ENCODE measurements at places on chromosomes 5 and 9.
A peak's percentile ranks its signal among the peaks of the same experiment; 100 is the strongest.

DNA sequence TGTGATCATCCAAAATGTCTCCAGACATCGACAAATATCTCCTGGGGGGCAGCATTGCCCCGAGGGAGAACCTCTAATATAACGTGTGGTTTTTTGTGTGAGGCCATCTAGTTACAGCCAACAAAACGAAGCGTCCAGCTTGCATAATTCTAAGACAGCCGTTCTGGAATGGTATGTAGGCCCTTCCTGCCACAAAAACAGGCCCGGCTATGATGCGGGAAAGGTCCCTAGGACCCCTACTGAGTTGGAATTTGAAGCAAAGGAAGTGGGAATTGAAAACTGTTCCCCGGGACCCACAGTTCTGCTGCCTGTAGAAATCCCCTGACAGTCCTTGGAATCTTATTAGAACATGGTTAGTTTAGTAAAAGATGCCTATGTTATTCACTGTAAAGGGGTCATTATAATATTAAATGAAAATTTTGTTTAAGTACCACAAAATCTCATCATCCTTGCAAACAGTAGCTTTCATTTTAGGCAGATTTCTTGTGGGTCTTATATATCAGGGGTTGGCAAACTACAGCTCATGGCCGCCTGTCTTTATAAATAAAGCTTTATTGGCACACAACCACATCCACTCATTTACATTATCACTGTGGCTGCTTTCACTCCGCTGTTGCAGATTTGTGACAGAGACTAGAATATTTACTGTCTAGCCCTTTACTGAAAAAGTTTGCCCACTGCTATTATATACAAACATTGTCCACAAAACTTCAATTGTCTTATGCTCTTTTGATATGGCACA lies 70.7 kb downstream of the MSX2 start:
- DNase-seq, result no peak

GRCh38 chr5:95760273-95761191 lies 29.4 kb downstream of the RHOBTB3 start:
- peak; percentile 92 for DNase-seq

- peak; percentile 43 for DNase-seq
These were observed 948 bp upstream of the FAM53C start for GRCh38 chr5:138336952-138337684.

GRCh38 chr9:134502809-134503211 lies 138.8 kb upstream of the COL5A1 start:
- DNase-seq, result peak; percentile 97

GRCh38 chr5:96373381-96373733 lies 59.7 kb downstream of the PCSK1 start:
- DNase-seq, result no peak

DNA sequence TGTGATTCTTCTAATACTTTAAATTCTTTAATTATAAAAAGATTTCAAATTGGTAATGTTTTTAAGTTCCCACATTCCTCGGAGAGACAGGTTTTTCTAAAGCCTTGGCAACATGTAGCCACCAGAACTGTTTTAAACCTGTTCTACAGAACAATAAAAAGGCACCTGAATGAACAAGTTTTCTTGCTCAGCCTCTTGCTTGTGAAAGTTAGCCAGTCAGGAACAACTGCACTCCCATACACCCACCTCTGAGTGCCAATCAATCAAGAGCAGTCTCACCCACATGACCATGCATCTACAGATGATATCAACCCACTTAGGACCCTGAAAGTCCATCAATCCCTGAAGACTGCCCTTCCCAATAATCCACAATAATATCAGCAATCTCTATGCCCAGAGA lies 62.3 kb downstream of the AP3B1 start:
- DNase-seq, result no peak

DNA sequence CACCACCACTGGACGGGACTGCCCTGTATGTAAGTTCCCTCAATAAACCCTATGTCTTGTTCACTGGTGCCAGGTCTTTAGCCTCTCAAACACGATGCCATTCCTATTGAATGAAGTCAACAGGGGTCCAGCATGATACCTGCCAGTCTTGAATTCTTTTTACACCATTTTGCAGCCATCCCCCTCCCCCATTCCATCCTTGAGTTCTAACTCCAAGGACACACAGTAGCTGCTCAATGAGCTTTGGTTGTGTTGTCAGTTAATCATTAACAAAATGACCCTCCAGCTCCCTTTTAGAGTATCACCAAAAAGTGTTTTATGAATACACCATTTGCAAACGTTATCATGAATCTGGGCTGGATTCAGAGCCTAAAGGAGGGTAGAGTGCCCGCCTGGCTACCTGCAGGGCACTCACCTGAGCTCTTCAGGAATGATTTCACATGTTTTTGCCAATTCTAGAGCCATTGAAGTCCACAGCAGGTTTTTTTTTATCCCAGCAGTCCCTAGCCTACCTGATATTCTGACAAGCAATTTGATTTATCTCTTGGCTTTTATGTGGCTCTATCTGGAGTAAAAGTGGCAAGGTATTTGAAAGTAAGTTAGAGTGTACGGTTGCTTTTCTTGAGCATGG lies 271.8 kb downstream of the SMARCA2 start:
- no peak for DNase-seq

- peak; percentile 37 for DNase-seq
These were observed 172.3 kb downstream of the GNA14 start for GRCh38 chr9:77475641-77476473.

DNA sequence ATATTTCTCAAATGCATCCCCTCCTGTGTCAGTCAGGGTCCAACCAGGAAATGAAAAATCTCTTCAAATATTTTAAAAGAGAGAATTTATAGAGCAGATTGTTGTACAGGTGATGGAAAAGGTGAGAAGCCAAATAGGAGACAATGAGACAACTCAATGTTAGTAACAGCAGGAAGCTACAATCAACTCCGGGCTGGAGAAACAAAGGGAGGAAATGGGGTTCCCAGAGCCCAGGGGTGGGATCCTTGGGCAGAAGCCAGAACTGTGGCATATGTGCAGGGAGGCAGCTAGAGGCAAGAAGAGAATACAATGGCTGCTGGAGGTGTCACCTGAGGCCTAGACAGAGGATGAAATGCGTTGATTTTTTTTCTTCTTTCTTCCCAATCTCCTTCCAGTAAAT lies 361.8 kb upstream of the ACTBL2 start:
- no peak for DNase-seq

DNA sequence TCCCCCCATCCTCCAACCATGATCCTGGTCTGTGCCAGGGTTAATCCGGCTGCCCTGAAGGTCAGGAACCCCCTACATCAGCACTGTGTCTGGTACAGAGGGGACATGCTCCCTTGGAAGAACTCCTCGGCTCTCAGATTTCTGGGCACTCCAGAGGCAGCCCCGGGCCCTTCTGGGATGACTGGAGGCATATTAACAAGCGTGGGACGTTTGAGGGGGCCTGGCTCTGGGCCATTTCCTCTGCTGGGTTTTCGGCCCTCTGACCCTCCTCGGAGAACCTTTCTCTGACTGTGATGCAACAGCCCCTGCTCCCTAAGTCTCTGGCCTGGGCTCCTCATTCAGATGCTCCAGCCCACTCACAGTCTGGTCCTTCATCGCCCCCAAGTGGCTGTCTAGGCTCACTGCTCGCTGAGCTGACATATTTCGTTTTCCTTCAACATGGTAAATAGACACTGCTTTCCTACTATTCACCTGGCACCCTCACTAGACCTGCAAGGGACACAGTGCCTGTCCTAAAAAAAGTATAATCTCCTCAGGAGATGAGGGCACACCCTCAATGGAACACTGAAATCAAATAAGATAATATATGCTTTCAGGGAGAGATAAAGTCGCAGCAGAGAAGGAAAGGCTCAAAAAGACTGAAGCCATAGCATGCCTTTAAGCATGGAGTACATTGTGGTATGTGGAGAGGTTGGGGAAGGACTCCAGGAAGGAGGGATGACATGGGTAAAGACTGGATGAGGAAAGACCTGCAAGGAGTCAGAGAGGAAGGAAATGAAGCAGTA lies 404.7 kb upstream of the TRPC7 start:
- peak; percentile 28 for DNase-seq

- no peak for DNase-seq
These were observed 10.8 kb downstream of the FBXO38 start for GRCh38 chr5:148394587-148395019.

DNA sequence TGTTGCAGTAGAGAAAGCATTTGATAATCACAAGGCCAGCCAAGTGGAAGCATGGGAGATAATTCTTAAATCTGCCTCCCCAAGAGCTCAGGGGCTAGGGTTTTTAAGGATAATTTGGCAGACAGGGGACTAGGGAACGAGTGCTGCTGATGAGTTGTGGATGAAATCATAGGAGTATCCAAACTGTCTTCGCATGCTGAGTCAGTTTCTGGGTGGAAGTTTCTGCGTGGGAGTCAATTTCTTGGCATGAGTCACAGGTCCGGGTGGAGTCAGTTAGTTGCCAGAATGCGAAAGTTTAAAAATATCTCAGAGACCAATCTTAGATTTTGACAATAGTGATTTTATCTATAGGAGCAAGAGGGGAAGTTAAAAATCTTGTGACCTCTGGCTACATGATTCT lies 112.6 kb downstream of the TMC1 start:
- peak; percentile 49 for DNase-seq

DNA sequence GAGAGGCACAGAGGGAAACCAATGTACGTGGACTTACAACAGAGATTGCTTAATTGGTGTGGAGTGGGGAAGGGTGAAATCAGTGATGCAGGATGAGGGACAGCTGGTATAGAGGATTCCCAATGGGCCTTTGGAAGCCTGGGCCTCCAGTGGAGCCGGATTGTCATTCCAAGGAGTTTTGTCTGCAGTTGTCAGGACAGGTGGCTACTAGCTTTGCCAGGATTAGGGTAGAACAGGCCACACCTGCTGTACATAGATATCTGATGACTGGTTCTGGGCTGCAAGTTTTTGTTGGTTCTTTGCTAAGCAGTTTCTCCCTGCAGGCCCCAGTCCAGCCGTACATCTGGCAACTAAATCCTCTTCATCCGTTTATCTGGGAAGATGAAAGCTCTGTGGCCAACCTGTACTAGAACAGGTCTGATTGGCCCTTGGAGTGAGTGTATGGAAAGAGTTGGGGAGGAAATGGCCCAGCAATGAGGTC lies 4.2 kb downstream of the SKP2 start:
- DNase-seq, result peak; percentile 67

- no peak for DNase-seq
These were observed 203.4 kb upstream of the SEMA6A start for GRCh38 chr5:116778032-116778431.

DNA sequence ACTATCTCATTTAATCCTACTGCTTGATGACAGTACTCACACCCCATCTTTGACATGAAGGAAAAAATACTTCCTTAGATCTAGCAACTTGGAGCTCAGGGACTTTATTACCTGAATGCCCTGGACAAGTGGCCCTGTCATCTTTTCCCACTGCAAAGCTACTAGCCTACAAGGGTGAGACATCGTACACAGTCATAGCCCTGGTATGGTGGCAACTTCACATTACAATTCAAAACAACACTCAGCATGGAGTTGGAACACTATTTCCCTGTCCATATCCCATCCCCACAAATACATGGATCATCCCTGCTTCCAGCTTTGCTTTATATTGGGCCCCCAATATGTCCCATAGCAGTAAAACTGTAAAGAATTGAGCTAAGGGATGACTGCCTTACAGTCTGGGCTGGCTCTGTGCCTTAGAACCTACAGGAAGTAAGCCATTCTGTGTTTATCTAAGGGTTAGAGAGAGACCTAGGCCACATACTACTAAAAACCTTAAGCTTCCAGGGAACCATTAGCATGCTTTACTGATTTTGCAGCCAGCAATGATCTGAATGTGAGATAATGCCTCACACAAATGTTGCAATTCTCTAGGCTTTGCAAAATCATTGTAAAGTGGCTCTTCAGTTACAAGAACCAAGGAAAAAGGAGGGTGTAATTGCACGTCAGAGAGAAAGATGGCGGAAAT lies 55.9 kb downstream of the OTULIN start:
- peak; percentile 48 for DNase-seq

GRCh38 chr9:120914396-120914795 lies 12.2 kb downstream of the TRAF1 start:
- DNase-seq, result no peak

DNA sequence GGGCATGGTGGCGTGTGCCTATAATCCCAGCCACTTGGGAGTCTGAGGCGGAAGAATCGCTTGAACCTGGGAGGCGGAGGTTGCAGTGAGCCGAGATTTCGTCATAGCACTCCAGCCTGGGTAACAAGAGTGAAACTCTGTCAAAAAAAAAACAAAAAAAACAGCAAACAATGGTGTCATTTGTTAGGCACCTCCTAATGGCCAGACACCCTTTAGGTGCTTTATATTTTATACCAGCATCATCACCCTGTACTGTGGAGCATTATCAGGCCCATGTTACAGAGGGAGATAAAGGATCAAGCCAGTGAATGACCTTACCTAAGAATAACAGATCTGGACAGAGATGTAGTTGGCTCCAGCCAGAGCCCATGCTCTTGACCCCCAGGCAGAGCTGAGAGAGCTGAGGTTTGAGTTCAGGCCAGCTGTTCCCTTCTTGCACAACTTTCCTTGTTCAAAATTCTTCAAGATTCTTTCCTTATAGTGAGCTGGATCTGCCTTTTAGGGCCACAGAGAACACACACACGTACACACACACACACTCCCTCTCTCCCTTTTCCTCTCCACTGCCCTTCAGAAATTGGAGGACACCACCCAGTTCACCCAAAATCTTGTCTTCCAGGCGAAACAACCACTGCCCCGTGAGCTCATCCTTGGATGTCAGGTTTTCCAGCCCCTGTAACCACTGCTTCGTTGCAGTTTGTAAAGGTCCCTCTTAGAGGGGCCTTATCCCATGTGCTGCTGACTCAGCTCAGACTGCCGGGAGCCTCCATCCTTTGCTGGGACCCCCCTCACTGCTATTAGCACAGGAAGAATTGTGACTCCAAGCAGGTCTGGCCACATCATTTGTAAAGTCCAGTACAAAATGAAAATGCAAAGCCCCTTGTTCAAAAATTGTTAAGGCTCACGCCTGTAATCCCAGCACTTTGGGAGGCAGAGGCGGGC lies 10.4 kb upstream of the PTGES start:
- DNase-seq, result peak; percentile 65

- DNase-seq, result no peak
These were observed 1767.0 kb downstream of the MAT2B start for GRCh38 chr5:165272436-165272835.

- peak; percentile 10 for DNase-seq
These were observed 15.0 kb upstream of the ORM1 start for GRCh38 chr9:114307899-114308267.
